ENCODE measurements at places on chromosomes 2 and 18.

- no peak for DNase-seq
These were observed 8.7 kb downstream of the FAM228A start for GRCh38 chr2:24183366-24184069.

DNA sequence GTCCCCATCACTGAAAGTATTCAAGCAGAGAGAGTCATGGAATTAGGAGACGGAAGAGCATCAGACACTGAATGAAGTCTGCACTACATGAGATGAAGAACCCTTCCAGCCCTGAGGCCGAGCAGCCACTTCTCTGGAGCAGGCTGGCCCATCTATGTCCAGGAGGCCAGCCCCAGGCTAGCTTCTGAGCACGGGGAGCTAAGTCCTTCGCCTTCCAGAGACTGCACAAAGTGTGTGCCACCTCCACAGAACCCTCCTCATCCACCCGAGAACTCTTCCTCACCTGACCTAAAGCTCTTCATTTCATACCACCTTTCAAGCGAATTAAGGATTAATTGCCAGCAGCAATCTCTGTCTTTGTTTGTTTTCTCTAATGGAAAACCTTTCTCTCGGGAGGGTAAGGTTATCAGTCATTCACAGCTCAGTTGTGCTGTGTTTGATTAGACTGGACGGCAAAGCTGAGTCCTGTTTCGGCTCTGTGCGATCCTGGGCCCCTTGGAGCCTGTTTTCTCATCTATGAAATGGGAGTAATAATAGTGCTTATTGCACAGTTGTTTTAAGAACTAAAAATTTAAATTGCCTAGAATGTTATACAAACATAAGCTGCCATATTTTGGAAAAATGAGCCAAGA lies 38.0 kb downstream of the SCTR start:
- DNase-seq: no peak

DNA sequence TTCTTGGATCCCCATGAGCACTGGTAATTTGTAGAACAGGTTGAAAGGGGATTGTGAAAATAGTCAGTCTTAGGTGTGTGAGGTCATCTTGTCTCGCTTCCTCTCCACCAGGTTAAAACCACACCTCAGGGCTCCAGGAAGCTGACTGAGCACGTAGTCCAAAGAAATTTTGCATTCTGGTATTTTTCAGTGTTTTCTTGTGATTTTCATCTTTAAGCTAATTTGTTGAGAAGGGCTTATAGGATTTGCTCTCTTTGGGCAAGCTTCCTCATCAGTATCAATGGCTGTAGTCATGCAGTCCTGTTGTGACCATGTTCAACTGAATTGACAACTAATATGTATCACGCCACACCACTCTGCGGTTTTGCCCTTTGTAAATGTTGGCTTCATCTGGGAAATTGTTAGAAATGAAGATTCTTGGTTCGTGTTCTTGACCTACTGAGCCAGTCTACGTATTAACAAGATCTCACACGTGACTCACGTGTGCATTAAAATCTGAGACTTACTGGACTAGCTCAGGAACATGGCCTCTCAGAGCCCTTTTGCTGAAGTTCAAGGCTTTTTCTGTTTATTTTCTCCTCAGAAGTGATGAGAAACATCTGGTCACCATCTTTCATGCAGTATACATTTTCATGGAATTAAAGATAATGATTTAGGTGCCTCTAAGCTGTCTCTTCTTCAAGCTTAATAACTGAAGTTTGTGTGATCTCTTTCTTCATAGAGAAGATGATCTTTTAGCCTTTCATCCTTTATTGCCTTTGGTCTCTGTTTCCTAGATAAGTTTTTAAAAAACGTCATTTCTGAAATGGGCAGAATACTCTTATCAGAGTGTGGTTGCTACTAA lies 32.8 kb downstream of the FMNL2 start:
- no peak for DNase-seq

DNA sequence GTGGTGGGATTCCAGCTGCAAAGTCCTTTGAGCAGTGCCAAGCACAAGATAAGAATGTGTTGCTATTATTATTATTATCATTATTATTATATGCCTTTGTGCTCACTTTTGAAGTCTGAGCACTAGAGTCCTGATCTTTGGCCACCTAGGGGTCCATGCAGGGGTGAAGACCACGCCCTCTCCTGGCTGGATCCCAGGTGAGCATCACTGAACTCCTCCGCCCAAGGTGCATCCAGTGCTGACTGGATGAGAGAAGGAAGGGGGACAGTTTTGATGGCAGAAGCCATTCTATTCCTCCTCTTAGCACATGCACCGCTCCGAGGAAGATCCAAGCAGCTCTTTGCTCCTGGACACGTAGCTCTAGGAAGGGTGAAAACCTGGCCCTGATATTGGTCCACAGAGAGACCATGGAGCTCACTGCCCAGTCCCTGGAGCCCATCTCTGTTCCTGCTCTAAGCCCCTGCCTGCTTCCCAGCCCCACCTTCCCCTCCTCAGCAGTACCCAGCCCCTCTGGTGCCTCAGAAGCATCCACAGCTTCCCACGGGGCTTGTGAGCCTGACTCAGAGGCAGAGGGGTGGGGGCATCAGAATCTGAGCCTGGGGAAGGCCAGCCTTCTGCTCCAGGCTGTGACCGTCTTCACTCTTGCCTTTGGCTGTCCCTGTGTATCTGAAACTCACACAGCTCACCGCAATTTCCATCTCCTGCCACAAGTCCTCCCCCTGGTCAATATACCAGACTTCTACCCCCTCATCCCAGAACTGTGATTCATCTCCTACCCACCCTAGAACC lies 45.4 kb downstream of the MCFD2 start:
- DNase-seq: no peak

- DNase-seq: no peak
These were observed 33.2 kb downstream of the ZNF892 start for GRCh38 chr2:95240556-95240955.

DNA sequence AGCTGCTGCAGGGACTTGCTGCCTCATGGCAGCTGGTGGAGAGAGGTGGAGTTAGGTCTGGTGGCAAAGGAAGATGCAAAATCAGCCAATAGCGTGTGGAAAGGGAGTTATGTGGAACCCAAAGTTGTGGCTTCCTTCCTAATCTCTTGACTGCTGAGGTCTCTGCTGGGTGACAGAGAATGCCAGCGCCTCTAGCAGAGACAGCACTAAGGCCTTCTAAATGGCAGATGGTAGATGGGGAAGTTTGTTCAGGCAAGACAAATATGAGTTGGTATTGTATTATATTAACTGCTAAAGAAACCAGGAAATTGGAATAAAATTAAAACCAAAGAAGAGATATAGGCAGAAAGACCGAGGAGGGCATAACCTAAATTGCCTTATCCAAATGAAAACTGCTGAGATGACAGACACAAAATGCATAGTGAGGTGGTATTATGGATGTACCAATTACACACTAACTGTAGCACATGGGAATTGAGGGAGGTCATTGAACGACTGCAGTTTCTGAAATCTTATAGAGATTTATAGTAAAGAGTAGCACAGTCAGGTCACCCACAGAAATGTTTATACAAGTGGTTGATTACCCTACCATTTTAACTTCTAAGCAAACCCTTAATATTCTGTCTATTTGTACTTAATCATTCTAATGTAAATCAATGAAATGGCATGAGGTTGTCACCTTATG lies 246.6 kb upstream of the SESTD1 start:
- DNase-seq: no peak

DNA sequence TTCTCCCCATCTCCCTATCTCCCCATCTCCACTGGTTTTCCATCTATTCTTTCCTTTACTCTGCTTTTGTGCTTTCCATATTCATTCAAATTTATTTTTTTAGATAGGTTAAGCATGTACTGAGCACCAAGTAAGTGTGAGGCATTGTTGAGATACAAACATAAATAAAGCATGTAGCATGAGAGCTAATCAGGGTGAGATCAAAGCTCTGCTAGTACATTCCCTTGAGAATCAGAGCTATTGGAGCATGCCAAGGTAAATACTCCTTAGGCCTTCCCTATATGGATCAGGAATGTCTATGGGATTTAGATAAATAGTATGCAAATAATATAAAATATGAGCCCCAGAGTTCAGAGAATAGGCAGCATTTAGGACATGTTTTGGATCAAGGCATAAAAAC lies 25.3 kb downstream of the BABAM2 start:
- DNase-seq: no peak

- DNase-seq: no peak
These were observed 36.7 kb downstream of the PKP4 start for GRCh38 chr2:158493458-158493857.

Data from stimulated activated CD4-positive, alpha-beta T cell treated with anti-CD3 and anti-CD28 coated beads, Interleukin-1b, Interleukin-23, amount 100 ng/mL, for 1 hour (primary cell).